ENCODE measurements at places on chromosomes 7 and 10.

DNA sequence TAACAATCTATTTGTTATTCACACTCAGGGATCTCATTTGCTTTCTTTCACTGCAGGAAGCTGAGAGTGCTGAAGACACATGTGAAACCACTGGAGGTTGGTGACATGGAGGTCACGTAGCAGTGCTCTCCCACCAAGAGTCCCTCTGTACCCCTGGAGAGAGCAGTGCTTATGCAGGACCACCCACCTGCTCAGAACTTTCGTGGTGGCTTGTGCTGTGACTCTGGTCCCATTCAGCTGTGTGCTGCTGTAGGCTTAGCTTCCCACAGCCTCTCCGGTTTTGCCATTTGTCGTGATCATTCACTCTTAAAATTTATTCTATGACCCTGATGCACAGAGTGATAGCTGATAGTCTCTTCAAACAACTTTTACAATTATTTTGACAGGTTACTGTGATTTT, 96.0 kb upstream of the RSU1 start:
- no peak for DNase-seq

- no peak for DNase-seq
These were observed 40.6 kb upstream of the SRGN start for GRCh38 chr10:69047111-69047832.

GRCh38 chr10:44422570-44423101, 37.7 kb upstream of the CXCL12 start:
- DNase-seq: no peak

GRCh38 chr7:95530881-95531280, 45.1 kb downstream of the ASB4 start:
- DNase-seq: no peak

DNA sequence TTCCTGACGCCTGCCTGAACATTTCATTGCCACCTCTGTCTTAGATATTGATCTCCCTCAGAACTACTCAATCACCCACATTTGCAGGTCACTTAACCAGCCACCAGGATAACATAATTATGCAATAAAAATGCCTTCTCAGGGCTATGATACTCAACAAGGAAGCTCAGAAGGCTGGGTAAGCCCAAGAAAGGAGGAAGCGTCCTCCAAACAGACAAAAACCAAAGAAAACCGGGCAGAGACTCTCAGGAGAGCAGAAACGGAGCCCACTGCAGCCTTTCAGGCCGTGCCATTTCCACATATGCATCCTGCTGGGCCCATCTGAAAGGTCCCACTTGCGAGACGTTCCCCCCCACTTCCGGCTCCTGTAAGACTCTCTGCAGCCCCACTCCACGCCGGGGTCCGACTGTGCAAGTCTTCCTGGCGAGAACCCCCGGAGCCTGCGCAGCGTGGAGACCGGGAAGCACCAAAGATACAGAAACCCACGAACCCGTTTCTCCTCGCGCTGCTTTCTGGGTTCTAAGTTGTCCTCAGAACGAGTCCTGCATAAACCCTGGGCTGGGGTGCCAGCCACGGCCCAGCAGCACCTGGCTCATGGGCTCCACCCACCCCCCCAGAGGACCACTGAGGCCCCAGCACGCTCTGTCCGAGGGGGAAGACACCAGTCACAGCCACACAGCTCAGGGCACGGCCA, 83.7 kb downstream of the DIP2C start:
- DNase-seq: no peak

DNA sequence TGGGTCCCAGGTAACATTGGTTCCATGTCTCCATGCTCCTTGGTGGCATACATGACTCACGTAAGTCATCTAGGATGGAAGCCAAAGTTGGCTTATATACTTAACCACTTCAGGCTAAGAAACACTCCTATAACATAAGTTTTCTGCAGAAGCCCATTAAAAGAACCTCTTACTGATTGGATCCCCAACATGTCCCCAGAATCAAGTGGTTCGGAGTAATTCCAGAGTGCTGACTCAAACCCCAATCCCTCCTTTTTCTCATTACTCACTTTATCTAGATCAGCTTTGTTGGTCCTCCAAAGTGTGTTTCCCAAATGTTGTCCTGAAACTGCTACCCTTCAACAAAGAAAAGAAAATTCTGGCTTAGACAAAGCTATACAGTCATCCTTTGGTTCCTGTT, 10.1 kb upstream of the ATOH7 start:
- no peak for DNase-seq

DNA sequence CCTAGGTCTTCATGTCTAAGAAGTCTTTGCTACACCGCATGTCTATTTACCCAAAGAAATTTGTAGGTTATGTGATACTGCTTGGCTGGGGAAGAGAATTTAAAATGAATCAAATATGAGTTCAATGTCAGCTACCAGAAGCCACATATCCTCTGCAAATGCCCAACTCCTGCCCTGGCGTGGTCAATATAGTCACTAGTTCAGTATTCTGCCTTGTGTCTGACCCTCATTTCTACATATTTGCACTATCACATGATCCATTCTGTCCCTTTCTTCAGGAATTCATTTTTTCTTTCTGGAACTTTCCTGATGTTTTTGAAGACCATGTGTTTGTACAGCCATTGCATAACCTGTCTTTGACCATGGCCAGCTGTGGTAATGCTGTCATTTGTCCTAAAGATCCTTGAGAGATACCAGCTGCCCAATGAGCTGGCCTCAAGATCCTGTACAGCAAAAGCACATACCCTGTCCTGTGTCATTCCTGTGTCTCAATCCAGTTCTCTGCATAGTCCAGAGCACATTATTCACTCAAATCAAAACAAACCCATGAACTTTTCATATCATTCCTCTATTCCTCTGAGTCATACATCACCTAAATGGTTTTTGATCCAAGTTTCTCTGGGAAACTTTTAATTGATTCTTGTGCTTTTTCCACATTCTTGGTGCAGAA, 524.5 kb downstream of the PARD3 start:
- no peak for DNase-seq

DNA sequence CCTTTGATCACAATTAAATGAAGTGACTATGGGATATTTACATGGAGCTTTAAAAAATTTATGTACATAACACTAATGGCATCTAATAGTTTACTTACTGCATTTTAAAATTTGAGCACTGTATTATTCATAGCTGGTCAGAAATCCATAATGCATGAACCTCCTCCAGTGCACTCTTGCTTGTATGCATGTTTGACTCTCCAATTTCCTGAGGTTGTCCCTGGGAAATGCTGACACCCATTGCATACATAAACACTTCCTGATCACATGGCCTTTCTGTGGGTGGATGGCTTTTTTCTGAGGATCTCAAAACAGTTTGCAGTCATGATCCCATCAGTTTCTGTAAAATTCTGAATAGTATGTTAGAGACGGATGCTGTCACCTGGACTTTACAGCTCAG, 577.8 kb downstream of the REEP3 start:
- DNase-seq: no peak

DNA sequence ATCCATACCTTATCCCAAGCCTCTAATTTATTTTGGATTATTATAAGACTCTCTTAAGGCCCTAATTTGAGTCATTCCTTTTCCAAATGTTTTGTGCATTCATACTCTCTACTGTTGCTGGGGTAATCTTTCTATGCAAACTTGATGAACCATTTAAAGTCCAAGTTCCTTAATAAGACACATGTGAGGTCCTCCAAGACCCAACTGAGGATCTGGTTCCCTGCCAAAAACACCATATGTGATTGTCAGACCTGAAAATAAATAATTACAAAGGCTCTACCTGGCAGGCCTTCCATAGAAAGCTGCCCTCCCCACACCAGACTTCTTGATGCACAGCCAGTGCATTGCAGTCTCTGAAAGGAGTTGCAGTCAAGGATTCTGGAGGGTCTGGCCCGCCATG, 257.9 kb upstream of the AKR1E2 start:
- DNase-seq: no peak

GRCh38 chr7:152054367-152055230, 29.1 kb downstream of the GALNT11 start:
- DNase-seq: no peak

DNA sequence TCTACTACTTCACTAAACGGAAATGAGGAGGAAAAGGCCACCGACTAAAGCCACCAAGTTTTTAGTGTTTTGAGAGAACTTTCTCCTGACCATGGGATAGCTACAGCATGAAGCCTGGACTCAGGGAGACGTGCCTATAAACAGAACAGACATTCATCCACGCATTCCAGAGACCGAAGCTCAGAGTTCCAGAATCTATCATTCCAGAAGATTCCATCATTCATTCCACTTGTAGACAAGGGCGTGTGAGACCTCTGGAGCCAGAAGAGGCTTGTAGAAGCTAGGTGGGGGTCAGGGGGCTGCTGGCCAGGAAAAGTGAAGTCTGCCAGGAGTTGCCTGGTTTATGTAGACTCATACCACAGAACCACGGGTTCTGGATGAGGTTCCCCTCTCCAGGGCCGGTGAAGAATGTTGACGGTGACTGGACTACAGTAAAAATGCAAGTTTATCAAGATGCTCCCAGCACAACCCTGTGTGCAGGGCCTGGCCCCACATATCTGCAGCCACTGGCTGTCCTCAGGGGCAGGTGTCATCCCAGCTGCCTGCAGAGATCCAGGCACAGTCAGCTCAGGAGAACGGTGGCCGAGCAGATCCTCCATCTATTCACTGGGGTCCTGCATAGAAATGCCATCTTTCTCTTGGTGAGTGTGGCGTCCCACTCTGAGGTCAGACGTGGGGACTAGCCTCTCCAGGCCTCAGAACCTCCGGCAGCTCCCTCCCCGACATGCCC, 215.7 kb downstream of the USP6NL start:
- no peak for DNase-seq

DNA sequence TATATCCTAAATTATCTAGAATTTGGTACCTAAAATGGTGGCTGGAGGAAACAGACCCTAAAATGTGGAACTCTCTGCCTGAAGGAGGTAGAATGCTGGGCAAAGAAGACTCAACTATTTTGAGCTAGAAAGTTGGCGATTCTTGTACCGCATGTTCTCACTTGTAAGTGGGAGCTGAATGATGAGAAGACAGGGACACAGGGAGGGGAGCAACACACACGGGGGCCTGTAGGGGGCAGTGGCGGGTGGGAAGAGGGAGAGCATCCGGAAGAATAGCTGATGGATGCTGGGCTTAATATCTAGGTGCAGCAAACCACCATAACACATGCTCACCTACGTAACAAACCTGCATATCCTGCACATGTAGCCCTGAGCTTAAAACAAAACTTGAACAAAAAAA, 250.6 kb downstream of the CALN1 start:
- no peak for DNase-seq

DNA sequence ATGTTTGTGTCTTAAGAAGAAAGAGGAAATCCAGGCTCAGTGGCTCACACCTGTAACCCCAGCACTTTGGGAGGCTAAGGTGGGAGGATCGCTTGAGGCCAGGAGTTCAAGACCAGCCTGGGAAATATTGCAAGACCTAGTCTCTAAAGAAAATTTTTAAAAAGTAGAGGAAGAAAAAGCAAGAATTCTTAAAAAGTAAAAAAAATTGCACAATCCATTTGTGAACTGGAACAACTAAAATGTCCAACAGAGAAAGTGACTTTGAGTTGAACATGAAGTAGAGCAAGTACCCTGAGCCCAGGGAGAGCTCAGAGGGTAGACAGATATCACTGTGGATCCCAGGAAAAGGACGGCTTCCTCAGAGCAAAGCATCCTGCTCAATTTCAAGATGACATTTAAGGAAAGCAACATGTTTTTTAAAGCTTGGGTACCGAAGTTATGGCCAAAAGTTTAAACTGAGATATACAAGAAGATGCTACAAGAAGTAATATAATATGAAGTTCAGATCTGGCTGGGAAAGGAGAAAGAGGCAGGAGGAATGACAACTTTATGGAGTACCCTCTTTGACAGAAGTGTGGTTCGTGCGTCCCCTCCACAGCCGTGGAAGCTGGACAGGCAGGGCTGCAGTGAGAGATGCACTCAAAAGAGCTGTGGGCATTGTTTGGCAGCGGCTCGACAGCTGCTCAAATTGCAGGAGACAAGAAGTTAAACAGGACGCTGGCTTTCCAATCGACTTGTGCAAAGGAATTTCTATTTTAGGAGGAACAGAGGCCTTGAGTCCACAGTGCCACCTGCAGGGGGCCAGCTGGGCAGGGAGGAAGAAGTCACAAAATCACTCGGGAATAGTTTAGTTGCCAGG, 201.3 kb downstream of the JCAD start:
- no peak for DNase-seq

- no peak for DNase-seq
These were observed 3.4 kb upstream of the SAMD8 start for GRCh38 chr10:75107756-75108683.

- no peak for DNase-seq
These were observed 1.3 kb upstream of the DMBT1 start for GRCh38 chr10:122559228-122559627.

GRCh38 chr7:50227726-50228125, 76.8 kb upstream of the IKZF1 start:
- no peak for DNase-seq

- DNase-seq: no peak
These were observed 877.6 kb downstream of the LRMDA start for GRCh38 chr10:76309070-76309469.

DNA sequence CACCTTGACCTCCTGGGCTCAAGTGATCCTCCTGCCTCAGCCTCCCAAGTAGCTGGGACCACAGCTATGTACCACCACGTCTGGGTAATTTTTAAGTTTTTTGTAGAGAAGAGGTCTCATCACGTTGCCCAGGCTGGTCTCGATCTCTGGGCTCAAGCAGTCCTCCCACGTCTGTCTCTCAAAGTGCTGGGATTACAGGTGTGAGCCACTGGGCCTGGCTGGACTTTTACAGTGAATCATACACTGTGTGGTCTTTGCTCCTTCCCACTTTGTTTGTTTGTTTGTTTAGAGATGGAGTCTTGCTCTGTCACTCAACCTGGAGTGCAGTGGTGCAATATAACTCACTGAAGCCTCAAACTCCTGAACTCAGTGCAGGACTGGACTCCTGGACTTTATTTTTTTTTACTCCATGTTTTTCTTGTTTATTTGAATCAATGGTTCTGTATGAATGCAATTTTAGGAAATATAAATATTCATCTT, 12.5 kb downstream of the PPIA start:
- no peak for DNase-seq

- no peak for DNase-seq
These were observed 10.6 kb upstream of the SLC18A3 start for GRCh38 chr10:49599546-49599945.

DNA sequence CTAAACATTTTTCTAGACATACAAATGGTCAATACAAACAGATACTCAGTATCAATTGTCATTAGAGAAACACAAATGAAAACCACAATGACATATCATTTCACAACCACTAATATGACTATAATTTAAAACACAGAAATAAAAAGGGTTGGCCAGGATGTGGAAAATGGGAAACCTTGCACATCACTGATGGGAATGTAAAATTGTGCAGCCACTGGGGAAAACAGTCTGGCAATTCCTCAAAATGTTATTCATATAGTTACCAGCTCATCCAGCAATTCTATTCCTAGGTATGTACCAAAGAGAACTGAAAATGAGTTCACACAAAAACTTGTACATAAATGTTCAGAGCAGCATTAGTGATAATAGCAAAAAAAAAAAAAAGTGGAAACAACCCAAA, 106.1 kb upstream of the LRRTM3 start:
- DNase-seq: no peak

DNA sequence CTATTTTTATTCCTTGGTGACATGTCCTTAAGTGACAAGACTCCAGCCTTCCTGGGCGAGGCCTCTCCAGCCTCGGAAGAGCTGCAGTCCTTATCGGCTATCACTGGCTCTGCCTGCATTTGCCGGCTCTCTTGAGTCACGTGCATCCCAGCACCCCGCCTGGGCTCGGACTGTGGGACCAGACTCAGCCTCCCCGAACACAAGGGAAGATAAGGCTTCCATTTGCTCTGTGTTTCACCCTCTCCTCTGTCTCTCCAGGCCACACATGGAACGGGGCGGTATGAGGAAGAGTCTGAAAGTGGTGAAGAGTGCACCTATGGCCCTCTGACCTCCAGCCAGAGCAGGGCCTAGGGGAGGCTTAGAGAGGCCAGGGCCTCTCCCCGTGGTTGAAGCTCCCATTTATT, 4.7 kb downstream of the GDF2 start:
- no peak for DNase-seq

Measured in GM12891 (cell line).